ENCODE measurements at places on chromosomes 7 and 10.

- peak; percentile 34 for DNase-seq
Measured at GRCh38 chr10:93993782-93994437, at the start of gene PLCE1. Gene PLCE1 (plus strand): TSS chr10:93993931. CDS start chr10:94031047, 37,116 bp downstream.

DNA sequence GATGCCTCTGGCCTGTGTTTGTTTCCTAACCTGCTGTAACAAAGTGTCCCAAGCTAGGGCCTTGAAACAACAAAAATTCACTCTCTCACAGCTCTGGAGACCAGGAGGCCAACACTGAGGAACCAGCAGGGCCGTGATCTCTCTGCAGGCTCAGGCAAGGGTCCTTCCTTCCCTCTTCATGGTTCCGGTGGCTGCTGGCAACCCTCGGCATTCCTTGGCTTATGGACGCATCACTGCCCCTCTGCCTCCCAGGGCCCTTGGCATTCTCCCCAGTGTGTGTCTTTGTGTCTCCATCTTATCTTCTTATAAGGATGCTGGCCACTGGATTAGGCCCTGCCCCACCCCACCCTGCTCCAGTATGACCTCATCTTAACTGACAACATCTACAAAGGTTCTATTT, 17.0 kb downstream of the CNPY1 start:
- DNase-seq, result no peak

- no peak for DNase-seq
Measured at GRCh38 chr7:40419806-40420205, 285.0 kb downstream of the SUGCT start.

DNA sequence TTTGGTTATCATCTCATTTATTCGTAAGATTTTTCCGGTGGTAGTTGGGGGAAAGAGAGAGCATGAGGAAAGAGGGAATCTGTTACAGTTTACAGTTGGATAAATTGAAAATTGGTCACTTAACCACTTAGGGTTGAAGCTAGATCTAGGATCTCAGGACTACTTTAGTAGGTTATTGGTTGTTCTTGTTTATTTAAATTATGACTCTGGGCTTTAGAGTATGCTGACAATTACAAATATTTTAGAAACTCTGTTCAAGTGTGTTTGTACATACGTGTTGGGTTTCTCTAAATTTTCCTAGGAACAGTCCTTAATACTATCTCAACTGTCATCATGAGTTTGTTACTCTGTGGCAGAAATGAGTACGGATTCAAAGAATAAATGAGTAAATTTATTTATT, 48.6 kb upstream of the STRIP2 start:
- DNase-seq, result no peak
